ENCODE measurements at places on chromosomes 16 and 17.

- DNase-seq, result no peak
These were observed 13.8 kb downstream of the MAP2K3 start for GRCh38 chr17:21298056-21298982.

GRCh38 chr17:44733753-44734152 is 25.0 kb upstream of the ADAM11 start:
- no peak for DNase-seq

- no peak for DNase-seq
These were observed 8.3 kb upstream of the RASD1 start for GRCh38 chr17:17504341-17505140.

DNA sequence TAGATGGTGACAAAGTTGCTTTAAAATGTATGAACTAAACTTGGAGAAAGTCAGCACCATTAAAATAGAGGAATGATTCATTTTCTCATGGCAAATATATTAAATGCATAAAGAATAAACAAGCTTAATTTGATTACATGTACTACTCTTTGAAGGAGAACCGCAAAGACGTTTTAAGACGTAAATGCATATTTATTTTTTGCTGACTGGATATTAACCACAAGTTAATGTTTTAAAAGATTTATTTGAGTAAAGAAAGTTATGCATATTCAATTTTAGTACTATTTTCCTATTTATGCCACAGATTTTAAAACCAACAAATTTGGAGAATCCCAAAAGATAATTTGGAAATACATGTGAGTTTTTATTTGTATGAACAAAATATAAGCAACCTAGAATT is 1121.9 kb downstream of the CDH8 start:
- no peak for DNase-seq

GRCh38 chr17:83062011-83062817 is 17.2 kb upstream of the METRNL start:
- DNase-seq, result no peak

DNA sequence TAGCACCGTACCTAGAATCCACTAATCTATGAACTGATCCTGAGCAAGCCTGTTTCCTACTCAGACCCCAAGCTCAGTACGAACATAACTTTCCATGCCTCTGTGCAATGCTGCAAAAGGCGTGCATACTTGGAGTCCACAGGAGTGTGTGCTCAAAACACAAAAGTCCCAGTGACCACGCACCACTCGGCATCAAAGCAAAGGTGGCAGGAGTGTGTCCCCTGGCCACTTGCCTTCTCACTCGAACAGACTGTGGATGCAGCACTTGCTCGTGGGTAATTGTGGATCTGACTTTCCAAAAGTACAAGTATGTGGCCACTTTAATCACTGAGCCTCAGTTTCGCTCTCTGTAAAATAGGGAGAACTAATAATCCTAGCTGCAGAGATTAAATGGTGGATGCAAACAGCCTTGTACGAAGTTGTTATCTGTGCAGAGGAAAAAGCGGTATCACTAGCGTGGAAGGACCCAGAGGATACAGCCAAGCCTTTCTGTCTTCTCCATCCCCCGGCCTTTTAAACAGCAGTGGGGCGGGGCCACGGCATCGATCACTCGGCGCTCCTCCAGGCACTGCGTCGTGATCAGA is 311 bp upstream of the KDM8 start:
- DNase-seq, result no peak

DNA sequence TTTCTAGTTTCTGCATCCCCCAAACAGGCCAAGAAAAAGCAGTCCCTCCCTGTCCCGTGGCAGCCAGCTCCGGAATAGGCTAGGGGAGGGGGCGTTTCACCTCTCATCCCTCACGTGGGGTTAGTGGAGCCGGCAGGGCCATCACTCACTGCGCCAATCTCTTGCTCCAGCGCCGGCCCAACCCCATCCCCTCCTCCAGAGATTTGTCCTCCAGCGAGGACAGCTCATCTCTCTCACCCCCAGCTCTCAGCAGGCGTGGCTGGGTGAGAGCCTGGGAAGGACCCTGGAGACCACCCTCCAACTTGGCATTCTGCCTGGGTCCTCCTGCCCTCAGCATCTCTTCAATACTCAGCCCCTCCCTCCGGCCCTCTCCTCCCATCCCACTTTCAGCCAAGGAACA is 74.1 kb downstream of the TMEM132E start:
- DNase-seq, result no peak

GRCh38 chr16:26950636-26951035 is 116.1 kb upstream of the C16orf82 start:
- no peak for DNase-seq
